ENCODE measurements at places on chromosomes 4 and X.

- no peak for DNase-seq
These were observed at the start of gene BMX for GRCh38 chrX:15500497-15500966. Gene BMX, plus strand, starts transcription at chrX:15500807. Its CDS starts 7,547 bp downstream, at chrX:15508354.

DNA sequence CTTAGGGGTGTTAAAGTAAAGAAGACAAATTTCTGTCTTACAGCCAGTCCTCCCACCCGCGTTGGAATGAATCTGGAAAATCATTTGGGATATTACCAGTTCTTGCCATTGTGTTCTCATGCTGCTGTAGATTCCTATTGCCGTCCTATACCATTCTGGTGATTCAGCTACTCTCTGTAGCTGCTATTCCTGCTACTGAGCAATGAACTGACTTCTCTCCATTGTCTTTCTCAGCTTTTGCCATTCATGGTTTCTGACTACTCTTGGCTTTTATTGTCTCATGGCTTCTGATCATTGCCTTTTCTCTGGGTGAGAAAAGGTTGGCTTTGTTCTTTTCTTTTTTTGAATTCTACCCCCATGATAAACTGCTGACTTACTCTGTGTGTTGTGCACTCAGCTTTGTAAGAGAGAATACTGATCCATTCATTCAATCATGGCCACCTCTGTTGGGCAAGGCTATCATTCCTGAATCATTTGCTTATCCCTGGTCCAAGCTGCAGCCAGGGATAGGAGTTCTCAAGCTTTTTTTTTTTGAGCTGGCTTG is 27.7 kb upstream of the METAP1 start:
- no peak for DNase-seq

DNA sequence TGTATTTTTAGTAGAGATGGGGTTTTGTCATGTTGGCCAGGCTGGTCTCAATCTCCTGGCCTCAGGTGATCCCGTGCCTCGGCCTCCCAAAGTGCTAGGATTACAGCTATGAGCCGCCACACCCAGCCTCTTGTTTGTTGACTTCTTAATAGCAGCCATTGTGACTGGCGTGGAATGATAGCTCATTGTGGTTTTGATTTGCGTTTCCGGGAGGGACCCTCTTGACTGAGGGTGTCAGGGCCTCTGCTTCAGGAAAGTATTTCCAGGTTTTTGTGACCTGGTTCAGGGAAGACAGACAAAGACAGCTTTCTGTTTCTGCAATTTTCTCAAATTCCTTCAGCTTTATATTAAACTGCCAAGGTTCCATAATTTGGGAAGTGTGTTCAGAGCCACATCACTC is 15.1 kb downstream of the CSF2RA start:
- DNase-seq = no peak

DNA sequence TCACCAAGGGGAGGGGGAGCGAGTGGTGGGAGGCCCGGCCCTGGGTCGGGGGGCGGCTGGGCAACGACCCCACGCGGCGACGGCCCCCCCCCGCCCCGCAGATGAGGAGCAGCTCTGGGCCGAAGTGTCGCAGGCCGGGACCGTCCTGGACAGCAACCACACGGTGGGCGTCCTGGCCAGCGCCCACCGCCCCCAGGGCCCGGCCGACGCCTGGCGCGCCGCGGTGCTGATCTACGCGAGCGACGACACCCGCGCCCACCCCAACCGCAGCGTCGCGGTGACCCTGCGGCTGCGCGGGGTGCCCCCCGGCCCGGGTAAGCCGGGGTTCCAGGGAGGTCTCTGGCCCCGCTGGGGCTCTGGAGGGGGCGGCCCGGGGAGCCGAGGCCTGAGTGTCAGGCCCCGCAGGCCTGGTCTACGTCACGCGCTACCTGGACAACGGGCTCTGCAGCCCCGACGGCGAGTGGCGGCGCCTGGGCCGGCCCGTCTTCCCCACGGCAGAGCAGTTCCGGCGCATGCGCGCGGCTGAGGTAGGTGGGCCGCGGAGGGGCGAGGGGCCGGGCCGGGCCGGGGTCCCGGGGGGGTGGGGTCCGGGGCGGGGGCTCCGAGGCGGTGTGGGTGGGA is 8.7 kb upstream of the FGFRL1 start:
- DNase-seq = no peak

GRCh38 chr4:184793735-184794355 is 31.9 kb downstream of the ACSL1 start:
- no peak for DNase-seq

Measured in stimulated activated CD8-positive, alpha-beta memory T cell treated with anti-CD3 and anti-CD28 coated beads, Interleukin-4, amount 100 ng/mL, for 1 hour (primary cell).